Stimulated activated CD4-positive, alpha-beta T cell treated with anti-CD3 and anti-CD28 coated beads, Interleukin-15, amount 100 ng/mL, for 48 hours (primary cell): ENCODE measurements at places on chromosomes 6 and 20.

DNA sequence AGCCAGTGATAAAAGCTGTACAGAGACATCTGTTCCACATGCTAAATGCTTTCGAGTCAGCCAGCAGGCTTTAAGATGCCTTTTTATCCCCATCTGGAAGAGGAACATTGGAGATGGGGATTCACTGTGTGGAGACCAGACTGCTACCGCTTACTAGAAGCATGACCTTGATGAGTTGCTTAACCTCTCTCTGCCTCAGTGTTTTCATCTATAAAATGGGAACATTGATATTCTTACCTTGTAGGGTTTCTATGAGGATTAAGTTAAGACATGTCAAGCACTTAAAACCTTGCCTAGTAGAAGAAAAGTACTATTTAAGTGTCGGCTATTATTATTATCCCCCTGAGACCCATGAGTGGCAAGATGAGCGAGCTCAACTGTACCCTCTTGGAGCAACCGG is 165.3 kb upstream of the SNX9 start:
- no peak for DNase-seq

DNA sequence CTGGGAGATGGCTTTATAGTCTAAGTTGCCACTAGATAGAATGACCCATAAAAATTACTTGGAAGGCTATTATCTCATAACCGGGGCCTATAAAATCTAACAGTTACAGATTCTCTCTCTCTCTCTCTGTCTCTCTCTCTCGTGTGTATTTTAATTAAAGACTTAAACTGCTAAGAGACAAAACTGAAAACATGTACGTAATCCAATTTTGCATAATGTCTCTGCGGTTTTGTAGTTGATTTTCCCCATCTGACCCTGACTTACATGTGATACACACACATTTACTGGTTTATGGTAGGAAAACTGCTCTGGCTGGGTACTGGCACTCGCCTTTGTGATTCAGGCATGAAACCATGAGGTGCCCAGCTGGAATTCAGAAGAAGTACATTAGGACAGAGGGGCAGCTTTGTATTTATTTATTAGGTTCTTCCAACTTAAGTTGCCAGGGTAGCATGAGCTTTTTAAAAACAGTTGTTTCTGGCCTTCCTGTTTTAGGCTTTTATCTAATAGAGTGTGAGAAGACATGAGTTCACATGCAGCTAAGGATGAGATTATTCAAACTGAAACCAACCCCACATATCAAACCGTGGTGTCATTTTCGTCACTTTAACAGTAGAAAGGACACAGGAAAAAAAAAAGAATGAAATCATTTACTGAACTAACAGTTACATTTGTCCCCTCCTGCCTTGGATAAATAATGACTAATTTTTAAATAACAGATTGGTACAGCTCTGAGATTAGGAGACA is 182.5 kb downstream of the GMPR start:
- peak; percentile 34 for DNase-seq

DNA sequence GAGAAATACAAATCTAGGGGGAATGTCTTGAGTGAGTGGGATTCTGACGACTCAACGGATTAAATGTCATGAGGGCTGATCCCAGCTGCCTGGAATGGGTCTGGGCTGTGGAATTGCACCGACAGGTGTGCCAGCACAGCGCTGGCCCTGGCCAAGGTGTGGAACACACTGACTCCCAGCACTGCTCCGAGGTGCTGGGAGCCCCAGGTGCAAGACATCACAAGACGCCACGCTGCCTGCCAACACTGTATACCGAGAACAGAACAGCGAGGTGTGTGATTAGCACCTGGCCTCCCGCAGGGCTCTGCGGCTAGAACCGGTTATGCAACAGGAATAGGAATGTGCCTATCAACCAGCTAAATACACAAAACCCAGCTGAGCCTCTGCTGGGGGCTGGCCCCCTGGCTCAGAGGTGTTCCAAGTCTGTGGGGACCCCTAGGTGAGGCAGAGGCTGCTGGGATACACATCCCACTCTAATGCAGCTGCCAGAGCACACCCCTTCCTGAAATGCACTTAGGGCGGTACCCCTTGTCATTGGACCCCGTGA is 24.8 kb upstream of the APMAP start:
- no peak for DNase-seq

- DNase-seq, result peak; percentile 31
These were observed 367 bp upstream of the PCIF1 start for GRCh38 chr20:45934046-45934585.

DNA sequence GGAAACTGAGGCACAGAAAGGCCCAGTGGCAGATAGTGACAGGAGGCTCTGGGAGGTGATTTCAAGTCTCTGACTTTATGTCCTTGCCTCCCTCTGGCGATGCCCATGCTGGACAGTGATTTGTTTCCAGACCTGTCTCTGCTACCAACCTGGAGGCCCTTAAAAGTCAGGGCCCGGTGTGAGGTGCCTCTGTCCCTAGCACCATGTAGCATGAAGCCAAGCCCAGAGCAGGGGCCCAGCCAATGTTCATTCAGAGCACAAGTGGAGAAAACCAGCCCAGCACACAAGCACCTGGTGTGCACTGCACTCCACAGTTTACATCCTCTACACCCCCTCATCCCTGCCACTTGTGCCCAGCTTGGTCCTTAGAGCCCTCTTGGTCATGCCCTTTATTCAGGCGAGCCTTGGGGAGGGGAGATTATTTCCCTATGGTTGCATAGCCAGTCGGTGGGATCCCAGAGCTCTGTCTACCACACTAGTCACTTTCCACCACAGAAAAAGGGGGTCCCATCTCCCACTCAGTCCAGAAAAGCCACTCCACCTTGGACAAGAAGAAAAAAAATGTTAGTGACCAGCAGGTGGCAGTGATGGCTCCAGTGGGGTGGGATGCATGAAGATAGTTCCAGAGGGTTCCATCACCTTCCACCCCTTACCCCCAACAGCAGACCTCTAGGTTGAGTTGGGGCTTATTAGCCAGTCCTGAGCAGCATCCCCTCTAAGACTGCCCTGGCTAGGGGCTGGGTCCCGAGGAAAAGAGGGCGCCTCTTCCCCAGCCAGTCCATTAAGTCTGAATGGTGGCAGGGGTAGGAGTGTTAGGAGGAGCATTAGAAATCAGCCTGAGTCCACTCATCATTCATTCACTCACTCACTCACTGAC is 30.9 kb downstream of the KIAA1755 start:
- DNase-seq, result no peak

- no peak for DNase-seq
These were observed 141.7 kb upstream of the CARMIL1 start for GRCh38 chr6:25137480-25137879.

GRCh38 chr20:31578448-31579138 is 26.5 kb upstream of the ID1 start:
- DNase-seq, result no peak

GRCh38 chr20:12564979-12565378 is 443.8 kb upstream of the SPTLC3 start:
- no peak for DNase-seq

- DNase-seq, result no peak
These were observed 181.4 kb downstream of the TBX18 start for GRCh38 chr6:84582997-84583396.

DNA sequence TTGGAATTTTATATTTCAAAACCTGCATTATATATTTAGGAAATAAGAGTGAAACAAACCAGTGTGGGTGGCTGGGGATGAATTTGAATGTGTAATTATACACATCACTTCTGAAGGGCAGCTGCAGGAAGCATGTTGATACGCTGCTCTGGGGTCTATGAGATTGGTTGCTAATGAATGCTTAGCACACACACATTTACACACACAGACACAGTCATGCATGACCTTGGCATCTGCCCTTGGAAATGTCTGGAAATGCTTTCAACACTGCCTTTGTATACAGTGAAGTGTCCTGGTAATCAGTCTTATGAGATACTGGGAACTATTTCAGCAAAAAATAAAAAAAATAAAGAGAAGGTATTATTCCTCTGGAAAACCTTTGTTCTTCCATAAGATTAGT is 83.4 kb downstream of the ELOVL4 start:
- DNase-seq, result no peak

GRCh38 chr6:8499540-8499939 is 64.2 kb upstream of the SLC35B3 start:
- no peak for DNase-seq

DNA sequence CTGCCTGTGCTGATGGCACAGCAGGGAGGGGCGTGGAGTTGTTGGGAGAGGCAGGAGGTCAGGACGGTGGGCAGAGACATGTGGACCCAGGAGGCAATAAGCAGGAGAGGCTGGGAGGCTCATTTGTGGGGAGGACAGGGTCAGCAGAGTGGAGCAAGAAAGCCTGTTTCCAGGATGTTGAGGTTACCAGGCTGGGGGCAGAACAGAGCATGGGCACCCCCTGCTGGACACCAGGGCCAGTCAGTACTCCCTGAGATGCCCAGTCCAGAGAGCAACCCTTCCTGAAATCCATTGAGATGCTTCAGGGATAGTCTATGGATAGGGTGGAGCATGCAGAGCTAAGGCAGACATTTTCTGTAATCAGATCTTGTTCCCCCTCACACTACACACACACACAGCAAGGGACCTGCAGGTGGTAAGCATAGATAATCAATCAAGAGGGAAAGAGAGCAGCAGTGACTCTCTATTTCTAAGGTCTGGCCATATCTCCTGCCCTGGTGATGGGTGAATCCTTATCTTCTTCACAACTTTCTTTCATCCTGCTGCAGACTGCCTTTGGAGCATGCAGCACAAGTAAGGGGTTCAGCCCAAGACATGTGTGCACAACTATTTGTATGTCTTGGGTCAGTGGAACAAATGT is 41.7 kb downstream of the MOCS1 start:
- DNase-seq, result no peak

GRCh38 chr6:38573801-38574395 is 65.8 kb downstream of the BTBD9 start:
- no peak for DNase-seq

GRCh38 chr6:111805511-111806164 is 67.6 kb downstream of the FYN start:
- no peak for DNase-seq

DNA sequence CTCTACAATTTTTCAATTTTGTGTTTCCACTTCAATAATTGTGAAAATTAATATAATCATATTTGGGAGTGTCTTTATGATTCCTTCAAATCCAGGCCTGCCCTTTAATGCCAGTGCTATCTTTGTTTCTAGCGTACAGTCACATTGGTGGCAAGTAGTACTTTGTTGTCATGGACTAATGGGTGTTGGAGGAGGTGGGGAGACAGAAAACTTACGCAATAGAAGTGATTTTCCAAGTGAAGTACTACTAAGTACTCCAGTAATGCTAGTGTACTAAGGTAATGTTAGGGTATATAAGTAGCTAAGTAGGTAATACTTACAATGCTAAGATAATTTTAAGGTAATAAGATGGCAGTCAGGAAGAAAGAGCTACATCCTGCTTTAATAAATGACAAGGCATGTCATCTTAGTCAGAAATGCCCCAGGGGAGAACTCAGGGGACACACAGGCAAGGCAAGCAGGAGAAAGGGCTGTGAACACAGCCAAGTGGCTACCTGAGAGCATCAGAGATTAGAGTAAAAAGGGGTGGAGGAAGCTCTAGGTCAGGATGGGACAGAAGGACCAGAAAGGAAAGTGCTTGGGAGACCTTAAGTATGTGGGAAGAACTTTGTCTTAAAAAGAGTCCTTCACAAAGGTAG is 217.2 kb upstream of the PRDM1 start:
- DNase-seq, result no peak

DNA sequence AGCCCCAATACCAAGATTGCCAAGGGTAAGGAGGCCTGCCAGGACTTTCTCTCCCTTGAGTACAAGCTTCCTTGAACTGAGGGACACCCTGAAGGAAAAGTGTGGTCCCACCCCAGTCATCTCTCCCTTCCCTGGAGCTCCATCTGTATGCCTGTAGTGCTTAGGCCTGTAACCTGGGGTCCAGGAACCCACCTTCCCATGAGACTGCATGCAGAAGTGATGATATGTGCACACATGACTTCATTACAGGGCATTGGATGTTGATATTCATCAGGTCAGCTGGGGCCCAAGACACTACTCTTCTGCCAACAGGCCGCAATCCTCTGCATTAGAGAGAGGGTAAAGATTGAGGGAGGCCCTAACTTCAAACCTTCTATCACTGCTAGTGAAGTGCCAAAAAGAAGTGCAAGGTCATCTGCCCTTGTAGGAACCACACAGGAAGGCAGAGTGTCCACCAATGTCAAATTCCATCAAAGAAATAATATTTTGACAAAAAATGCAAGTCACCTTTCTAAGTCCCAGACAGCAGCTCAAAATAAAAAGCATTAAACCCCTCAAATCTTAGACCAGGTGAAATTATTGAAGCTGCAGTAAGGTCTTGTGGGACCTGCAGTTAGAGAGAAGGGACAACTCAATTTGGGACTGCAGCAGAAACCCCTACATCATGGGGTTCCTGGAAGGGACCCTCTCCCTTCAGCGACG is 5.1 kb downstream of the HLA-F start:
- DNase-seq, result no peak

- no peak for DNase-seq
These were observed 70.1 kb downstream of the ISM1 start for GRCh38 chr20:13291157-13291556.

DNA sequence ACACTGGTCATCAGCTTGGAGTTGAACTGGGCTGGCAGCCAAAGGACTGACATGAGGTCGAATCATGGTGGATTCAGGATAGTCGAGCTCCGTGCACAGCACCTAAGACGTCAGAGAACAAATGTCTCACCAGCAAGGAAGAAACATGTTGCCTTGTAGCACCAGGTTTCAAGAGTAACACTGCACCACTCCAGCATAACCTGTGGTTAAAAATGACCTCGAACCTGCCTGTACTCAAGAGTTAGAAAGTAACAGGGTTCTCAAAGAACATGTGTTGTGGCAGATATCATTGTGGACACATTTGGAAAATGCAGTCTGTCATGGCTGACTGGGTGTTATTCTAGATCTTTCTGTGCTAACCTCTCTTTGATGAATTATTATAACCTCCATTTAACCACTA is 511.6 kb downstream of the CDH26 start:
- DNase-seq, result no peak

DNA sequence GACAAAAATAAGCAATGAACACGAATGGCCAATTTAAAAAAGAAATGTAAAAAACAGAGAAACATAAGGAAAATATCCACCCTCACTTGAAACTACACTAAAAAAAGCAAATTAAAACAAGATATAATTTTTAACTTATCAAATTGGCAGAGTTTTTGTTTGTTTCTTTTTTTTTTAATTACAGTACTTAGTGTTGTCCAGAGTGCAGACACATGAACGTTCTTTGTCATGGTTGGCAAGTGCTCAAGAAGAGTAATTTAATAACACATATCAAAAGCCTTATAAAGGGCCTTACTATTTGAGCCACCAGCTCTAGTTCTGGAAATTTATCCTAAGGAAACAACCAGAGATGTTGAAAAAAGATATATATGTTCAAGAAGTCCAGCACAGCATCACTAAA is 142.3 kb downstream of the ATXN1 start:
- no peak for DNase-seq

DNA sequence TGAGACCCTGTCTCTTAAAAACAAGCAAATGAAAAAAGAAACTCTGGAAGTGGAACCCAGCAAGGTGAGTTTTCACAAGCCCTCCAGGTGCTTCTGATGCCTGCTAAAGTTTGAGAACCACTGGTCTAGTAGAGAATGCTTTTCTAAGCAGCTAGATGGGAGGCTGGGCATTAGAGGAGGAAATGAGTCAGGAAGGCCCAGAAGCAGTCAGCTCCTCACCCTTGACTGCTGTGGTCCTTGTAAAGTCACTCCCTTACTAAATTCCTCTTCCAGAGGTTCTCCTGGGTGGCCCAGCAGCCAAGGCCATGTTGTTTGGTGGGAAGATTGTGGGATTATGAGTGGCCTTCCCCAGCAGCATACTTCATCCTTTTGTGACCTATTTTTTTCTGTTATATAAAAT is 52.0 kb upstream of the FYN start:
- DNase-seq, result no peak

- DNase-seq, result no peak
These were observed at the start of gene SLC17A1 for GRCh38 chr6:25831532-25832306. Gene SLC17A1, minus strand, starts transcription at chr6:25832052. Its CDS starts 1,495 bp downstream, at chr6:25830557.
